Stimulated activated CD4-positive, alpha-beta T cell treated with anti-CD3 and anti-CD28 coated beads, Interleukin-12 subunit alpha, Interleukin-12 subunit beta, amount 100 ng/mL, for 48 hours (primary cell): ENCODE measurements at places on chromosomes 7 and 10.

GRCh38 chr7:139725077-139725476 is 52.7 kb downstream of the HIPK2 start:
- no peak for DNase-seq

GRCh38 chr10:116268976-116269375 is 4.0 kb downstream of the GFRA1 start:
- DNase-seq: no peak

GRCh38 chr10:23965880-23966279 is 243.1 kb upstream of the KIAA1217 start:
- no peak for DNase-seq

GRCh38 chr7:121620953-121621606 is 225.0 kb upstream of the FAM3C start:
- DNase-seq: no peak

- DNase-seq: no peak
These were observed 10.2 kb upstream of the COBL start for GRCh38 chr7:51326656-51327286.

DNA sequence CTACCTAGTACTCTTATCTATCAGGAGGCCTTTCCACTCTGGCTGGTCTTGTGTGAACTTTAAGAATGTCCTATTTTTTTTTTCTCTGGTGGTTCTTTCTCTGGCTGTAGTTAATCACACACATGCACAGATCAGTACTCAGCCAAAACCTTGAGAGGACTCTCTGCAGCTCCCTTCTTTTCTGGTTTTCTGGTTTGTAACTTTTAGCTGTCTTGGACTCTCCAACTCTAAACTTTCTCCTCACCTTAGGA is 54.9 kb upstream of the HELLS start:
- no peak for DNase-seq
